ENCODE measurements at places on chromosomes 1 and 21.

- no peak for DNase-seq
These were observed 525.1 kb downstream of the LMO4 start for GRCh38 chr1:87853576-87854351.

DNA sequence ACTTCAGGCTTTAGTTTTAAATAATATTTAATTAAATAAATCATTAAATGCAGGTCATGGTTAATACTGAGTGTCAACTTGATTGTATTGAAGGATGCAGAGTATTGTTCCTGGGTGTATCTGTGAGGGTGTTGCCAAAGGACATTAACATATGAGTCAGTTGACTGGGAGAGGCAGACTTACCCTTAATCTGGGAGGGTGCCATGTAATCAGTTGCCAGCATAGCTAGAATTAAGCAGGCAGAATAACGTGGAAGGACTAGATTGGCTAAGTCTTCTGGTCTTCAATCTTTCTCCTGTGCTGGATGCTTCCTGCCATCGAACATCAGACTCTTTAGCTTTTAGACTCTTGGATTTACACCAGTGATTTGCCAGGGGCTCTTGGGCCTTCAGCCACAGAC is 85.3 kb downstream of the MAP3K21 start:
- no peak for DNase-seq

DNA sequence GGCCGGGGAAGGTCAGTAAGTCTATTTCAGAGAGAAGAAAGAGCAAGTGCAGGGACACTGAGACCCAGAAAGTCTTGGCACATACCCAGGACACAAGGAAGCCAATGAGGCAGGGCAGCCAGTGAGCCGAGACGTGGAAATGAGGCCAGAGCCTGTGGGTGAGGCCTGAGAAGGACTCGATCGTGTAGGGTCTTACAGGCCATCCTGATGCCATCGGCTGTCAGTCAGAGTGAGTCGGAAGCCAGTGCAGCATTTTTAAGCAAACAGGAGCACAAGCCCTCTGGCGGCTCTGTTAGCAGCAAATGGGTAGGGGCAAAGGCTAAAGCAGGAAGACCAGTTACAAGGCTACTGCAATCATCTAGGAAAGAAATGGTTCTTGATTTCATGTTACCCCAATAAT is 6.1 kb upstream of the GJB3 start:
- DNase-seq = no peak

GRCh38 chr21:15208786-15209185 is 144.0 kb upstream of the NRIP1 start:
- DNase-seq = no peak

DNA sequence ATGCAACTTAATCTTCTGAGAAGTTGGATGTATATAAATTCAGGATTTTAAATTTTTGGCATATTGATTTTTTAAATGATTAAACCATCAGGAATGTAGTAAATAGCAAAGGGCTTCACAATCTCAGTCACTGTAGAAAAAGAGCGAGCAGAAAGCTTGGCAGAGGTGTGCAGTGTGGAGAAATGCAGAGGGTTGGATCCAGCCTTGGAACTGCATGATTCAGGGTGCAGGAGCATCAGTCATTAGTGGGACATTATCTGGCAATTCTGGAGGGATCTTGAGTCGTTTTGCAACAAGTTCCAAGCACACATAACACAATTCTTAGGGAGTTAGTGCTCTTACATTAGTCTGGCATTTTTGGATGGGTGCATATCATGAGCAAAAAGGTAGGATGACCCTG is 267.9 kb downstream of the PLA2G4A start:
- no peak for DNase-seq

DNA sequence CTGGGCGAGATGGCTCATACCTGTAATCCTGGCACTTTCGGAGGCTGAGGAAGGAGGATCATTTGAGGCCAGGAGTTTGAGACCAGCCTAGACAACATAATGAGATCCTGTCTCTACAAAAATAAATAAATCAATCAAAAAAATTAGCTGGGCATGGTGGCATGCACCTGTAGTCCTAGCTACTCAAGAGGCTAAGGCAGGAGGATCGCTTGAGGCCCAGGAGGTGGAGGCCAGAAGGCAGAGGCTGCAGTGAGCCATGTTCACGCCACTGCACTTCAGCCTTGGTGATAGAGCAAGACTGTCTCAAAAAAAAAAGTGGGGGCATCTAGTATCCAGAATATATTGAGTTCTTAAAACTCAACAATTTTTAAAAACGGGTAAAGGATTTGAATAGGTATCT is 6.0 kb downstream of the TUT4 start:
- DNase-seq = no peak

DNA sequence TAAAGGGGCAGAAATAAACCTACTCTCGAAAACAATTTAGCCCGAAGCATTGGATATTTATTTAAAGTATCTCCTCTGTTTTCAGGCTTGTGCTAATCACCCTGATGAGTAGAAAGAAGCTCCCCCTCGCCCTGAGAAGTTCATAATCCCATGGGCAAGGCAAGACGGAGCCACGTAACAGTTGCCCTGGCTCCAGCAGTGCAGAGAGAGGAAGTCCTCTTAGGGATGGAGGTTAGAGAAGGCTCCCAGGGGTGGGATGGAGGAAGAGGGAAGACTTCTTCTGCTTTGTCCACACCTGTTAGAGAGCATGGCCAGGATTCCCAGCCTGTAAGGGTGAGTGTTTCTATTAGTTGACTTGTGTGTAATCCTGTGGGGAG is 3.4 kb upstream of the GPR25 start:
- no peak for DNase-seq

- peak; percentile 57 for DNase-seq
These were observed 13.4 kb upstream of the NOS1AP start for GRCh38 chr1:162056043-162056442.

DNA sequence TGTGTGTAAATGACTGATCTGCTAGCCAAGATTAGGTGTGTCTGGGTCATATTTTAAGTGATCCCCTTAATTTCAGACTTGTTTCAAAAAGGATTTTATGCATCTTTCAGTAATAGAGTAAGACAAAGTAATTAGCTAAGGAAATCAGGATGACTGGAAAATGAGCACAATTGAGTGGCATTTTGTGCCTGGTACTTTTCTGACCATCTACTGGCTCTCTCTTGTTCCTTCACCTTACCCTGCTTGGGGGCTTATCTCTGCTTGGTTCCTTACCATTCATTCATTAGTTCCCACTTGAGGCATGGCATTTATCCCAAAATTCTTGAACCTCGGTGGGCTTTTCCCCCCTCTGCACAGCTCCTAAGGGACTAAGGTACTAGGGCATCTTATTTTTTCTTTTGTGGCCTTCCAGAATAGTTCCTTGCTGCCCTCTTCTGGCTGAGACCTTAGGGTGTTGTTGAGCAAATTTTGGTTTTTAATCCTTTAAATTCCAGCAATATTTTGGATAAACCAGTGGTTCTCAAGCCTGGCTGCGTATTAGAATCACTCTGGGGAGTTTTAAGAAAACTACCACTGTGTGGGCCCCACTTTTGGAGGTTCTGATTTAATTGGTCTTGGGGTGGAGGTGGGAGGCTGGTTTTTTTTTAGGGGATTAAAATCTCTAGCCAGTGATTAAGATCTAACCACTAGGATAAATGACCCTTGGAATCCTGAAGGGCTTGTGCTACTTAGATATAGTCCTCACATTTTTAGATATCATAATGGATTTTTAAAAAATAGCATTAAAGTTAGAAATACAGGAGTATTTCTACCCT is 50.8 kb downstream of the HS2ST1 start:
- DNase-seq = peak; percentile 4

DNA sequence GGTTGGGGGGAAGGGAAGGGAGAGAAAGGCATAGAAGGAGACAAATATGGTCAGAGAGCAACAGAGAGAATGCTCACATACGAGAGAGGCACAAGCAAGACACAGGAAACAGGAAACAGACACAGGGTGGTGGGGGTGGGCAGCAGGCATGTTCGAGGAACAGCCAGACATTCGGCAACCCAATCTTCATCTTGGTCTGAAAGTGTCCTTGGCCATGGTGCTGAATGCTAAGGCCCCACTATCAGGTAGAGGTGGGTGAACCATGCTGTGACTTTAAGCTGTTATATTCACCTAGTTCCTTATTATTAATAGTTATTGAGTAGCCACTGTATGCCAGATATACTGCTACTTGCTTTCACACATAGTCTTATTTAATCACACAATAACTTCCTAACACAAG is 109.2 kb downstream of the DDX20 start:
- DNase-seq = no peak

- DNase-seq = no peak
These were observed 178.5 kb downstream of the RHOU start for GRCh38 chr1:228913626-228914414.

DNA sequence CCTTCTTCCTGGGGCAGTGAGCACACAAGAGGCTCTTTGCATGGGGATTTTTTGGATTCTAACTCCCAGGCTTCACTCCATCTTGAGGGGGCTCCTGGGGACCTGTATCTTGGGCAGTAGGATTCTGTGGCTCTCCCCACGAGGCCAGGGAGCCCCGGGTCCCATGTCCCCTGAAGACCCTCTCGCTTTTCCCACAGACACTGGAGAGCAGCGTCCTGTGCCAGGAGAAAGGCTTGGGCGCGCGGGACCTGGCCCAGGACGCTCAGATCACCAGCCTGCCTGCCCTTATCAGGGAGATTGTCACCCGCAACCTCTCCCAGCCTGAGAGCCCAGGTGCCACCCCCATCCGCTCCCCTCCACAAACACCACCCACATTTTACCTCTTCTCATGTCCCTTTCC is 735 bp downstream of the CROCC start:
- no peak for DNase-seq

- DNase-seq = no peak
These were observed 70.3 kb upstream of the SOX13 start for GRCh38 chr1:204002614-204003013.

- DNase-seq = no peak
These were observed 32.6 kb downstream of the TGFBR3 start for GRCh38 chr1:91853397-91853796.

GRCh38 chr1:9106286-9106685 is 22.6 kb downstream of the GPR157 start:
- DNase-seq = no peak

All from activated CD4-positive, alpha-beta T cell treated with anti-CD3 and anti-CD28 coated beads, Interleukin-2, amount 50 U/mL, for 16 hours (primary cell).